ENCODE measurements at places on chromosomes 2 and 18.

DNA sequence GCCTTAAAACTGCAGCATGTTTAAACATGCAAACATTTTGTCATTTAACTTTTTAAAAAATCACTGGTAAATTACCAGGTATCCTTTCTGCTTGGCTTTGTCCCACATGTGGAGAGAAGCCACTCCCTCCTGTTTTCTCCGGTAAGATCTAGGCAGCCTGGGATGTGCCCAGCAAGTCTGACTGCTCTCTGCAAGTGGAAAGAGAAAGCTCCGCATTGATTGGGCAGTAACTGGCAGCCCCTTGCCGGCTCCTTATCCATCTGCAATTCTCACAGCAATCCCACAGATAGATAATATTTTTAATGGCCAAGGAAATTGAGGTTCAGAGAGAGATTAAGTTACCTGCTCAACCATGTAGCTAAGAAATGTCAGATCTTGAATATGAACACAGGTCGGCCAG is 136.1 kb downstream of the TMEM200C start:
- DNase-seq = no peak

DNA sequence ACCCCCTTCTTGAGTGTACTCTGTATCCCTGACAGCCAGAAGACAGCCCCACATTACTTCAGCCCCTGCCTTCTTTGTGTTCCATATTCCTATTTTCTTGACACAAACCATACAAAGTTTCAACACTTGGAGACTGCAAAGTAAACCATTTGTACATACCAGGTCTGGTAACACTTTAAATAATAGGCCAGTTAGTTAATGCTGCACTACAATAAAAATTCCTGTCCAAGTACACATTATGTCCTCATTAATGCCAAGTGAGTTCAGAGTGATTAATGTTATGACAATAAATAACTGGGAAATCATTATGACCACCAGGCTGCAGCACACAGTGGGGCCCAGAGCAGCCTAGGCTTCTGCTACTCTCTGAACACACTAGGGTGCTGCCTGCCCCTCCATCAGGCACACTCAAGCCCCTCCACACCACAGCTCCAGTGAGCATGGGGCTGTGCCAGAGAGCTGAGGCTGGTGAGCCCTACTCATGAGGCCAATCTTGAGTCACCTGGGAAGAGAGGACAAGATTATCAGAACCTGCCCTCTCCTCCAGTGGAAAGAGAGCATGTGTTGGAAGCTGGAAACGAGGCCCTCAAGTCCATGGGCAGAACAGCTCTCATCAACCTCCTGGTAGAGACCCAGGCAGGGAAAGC is 138.7 kb downstream of the TTC32 start:
- DNase-seq = no peak

DNA sequence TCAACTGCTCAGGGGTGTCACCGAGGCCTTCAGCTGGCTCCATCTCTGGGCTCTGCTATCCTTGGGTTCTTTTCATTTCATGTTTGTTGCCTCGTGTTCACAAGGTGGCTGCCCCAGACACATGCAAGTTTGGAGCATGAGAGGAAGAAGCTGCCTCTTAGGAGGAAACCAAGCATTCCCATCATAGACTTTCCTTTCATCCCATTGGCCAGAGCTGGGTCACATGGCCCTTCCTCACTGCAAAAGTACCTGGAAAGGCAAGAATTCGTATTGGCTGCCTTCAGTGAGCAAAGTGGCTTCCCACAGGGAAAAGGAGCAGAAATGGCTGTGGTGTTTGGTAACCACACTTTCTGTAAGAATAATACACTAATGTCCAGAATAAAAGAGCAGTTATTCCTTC is 155.7 kb upstream of the RAB12 start:
- no peak for DNase-seq

DNA sequence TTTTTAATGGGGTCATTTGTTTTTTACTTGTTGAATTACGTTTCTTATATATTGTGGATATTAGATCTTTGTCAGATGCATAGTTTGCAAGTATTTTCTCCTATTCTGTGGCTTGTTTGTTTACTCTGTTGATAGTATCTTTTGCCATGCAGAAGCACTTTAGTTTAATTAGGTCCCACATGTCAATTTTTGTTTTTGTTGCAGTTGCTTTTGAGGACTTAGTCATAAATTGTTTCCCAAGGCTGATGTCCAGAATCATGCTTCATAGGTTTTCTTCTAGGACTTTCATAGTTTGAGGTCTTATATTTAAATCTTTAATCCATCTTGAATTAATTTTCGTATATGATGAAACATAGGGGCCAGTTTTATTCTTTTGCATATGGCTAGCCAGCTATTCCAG is 13.2 kb downstream of the PIKFYVE start:
- no peak for DNase-seq

DNA sequence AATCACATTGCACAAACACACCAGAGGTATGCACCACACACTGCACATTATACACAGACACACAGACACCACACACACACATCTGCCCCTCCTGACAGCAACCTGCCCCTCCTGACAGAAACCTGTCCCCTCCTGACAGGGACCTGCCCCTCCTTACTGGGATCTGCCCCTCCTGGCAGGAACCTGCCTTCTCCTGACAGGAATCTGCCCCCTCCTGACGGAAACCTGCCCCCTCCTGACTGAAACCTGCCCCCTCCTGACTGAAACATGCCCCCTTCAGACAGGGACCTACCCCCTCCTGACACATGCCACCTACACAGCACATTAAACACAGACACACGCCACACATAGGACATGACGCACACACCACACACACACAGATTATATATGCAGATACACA is 88.9 kb downstream of the PXDN start:
- DNase-seq = no peak

- peak; percentile 85 for DNase-seq
These were observed 56.2 kb downstream of the EMILIN2 start for GRCh38 chr18:2903006-2903405.

GRCh38 chr2:196590286-196590685 is 49.2 kb upstream of the CCDC150 start:
- DNase-seq = no peak

DNA sequence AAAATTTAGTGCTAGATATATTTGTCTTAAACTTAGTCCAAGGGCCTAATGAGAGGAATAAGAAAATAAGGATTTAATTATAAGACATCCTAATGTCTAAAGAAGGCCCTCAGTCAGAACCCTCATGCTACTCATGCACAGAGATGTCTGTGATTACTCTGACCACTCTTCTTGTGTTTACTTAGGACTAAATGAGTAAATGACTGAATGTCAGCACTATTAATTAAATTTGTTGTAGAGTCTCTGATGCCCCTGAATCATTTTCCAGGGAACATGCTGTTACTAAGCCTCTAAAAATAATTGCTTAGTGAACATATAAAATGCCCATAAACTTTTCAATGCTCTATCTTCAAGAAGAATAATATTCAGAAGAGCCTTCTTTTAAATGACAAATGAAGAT is 32.4 kb downstream of the GULP1 start:
- peak; percentile 61 for DNase-seq

DNA sequence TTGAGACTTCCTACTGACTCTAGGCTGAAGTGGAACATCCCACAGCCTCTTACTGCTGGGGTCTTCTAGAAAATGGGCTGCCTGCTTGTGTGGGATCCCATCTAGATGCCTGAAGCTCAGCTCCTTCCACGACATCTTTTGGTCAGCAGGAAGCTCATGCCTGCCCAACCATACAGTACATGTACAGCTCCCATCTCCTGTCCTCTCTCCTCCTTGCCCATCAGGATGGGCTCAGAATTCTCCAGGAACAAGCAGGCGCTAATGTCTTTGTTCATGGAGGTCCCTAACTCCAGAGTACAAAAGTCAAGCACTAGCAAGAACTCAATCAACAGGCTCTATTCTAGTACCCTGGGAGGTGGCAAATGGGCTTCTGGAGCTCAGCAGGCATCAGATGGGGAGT is 31.7 kb upstream of the GPR17 start:
- DNase-seq = no peak

DNA sequence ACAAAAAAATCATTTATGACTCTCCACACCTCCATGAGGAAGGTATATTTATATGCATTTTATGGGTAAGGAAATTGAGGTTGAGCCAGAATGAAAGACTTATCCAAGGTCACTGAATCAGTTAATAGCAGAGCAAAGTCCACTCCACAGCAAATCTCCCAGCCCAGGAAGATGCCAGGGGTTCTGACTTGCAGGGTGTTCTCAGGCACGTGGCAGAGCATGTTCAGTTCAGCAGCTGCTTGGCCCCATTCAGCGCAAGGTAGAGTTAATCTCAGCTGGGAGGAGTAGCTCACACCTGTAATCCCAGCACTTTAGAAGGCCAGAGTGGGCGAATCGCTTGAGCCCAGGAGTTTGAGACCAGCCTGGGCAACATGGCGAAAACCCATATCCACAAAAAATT is 17.8 kb upstream of the DGKD start:
- DNase-seq = no peak

DNA sequence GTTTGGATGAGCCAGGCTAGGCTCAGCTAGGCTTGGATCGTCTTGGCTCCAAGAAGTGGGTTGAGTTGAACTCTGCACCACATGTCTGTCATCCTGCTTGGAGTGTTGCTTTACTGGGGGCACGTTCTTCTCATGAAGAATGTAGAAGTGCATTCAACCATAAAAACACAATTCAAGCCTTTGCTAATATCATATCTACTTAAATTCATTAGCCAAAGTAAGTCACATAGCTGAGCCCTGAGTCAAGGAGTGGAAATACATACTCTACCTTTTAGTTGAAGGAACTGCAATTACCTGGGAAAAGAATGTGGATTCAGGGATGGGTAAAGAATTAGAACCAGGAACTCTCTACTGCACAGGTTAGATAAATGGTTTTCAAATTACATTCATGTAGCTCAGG is 360.4 kb upstream of the KCNH7 start:
- DNase-seq = no peak

DNA sequence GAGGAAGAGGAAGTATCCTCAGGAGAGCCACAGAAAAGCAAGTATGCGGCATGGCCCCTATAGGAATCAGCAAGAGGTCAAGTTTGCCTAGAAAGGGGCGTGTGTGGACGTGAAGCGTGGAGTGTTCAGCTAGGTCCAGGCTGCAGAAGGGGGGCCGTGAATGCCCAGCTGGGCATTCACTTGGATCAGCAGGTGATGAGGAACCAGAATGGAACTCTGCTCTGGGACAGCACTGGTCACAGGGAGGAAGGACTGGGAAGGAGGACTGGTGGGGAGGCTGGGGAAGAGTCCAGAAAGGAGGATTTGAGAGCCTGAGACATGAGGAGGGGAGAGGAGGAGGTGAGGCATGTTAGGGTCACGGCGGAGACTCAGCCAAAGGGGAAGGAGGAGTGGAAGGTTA is 19.8 kb downstream of the STAT1 start:
- DNase-seq = no peak

DNA sequence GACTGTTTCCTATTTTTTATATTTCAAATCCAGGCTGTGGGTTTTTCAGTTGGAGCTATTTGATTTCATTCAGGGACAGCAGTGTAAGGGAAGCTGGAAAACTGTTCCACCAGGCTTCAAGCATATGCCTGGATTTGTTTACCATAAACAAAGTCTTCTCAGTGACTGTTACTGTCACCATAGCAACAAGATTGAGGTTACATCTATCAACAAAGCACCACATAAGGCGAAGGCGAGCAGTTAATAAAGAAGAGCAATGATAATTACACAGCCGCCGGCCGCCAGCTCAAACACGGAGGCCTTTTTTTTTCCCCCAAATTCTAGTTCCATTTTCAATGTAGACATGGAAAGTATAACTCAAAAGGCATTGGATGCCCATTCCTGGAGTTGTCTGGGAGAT is 553.7 kb upstream of the SYT4 start:
- DNase-seq = no peak

DNA sequence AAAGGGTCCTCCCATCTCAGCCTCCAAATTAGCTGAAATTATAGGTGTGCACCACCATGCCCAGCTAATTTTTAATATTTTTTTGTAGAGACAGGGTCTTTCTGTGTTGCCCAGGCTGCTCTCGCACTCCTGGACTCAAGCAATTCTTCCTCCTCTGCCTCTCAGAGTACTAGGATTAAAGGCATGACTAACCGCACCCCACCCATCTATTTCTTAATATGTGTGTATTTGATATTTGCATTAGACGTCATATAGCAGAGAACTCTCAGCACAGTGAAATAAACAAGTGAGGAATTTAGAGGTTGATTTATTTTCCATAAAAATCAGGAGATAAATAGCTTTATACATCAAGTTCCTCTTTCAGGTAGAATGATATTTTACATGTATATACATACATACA is 213.5 kb downstream of the FSIP2 start:
- DNase-seq = no peak
